ENCODE measurements at places on chromosomes 6 and 20.

DNA sequence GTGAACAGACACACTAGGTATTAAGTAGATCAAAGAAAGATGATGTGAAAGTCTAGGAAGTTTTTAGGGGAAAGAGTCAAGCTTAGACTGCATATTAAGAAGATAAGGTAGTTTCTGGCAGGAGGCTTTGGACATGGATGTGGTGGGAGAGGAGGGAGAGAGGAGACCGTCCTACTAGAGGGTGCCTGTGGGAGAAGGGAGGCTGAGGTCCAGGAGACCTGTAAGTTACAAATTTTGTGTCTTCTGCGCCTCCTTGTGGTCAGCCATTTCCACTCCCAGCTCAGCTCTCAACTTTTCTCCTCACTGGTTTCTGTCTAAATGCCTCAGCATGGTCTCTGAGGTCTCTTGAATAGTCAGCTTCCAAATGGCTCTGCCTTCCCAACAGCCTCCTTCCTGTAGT is 193.5 kb downstream of the UNC5CL start:
- no peak for DNase-seq

DNA sequence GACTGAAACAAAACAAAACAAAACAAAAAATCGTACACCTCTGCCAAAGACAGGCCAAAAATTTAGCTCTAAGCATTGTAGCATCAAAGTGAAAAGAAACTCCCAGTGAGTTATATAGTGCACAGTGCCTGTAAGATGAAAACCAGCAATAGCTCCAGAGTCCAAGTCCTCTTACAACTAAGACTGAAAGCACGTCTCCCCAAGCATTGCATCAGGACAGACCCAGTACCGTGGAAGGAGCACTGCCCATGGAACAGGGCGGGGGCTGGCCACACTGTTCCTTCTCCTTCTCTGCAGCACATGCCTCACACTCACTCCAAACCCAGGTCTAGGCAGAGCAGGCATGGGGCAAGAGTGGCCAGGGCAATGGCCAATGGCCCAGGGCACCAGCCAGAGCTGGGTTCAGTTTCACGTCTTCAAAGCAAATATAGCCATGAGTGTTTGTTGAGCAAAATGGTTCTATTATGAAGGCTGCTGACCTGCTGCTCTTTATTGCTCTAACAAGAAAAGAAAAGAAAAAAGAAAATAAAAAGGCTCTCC is 72.2 kb upstream of the PBOV1 start:
- DNase-seq = no peak

- no peak for DNase-seq
Observed at GRCh38 chr20:54345301-54345724, 130.1 kb upstream of the DOK5 start.

GRCh38 chr6:53727748-53728147 is 62.2 kb upstream of the KLHL31 start:
- no peak for DNase-seq

- DNase-seq = no peak
Observed at GRCh38 chr6:134835993-134836392, 113.9 kb downstream of the ALDH8A1 start.

- no peak for DNase-seq
Observed at GRCh38 chr6:150541576-150541975, 58.1 kb upstream of the PLEKHG1 start.

GRCh38 chr6:31945507-31946369 is at the start of gene CFB:
TSS of gene CFB (plus strand) at chr6:31946095. CDS start at chr6:31946222, 127 bp downstream.
- DNase-seq = no peak

GRCh38 chr20:39259808-39260207 is 297.7 kb downstream of the DHX35 start:
- no peak for DNase-seq

DNA sequence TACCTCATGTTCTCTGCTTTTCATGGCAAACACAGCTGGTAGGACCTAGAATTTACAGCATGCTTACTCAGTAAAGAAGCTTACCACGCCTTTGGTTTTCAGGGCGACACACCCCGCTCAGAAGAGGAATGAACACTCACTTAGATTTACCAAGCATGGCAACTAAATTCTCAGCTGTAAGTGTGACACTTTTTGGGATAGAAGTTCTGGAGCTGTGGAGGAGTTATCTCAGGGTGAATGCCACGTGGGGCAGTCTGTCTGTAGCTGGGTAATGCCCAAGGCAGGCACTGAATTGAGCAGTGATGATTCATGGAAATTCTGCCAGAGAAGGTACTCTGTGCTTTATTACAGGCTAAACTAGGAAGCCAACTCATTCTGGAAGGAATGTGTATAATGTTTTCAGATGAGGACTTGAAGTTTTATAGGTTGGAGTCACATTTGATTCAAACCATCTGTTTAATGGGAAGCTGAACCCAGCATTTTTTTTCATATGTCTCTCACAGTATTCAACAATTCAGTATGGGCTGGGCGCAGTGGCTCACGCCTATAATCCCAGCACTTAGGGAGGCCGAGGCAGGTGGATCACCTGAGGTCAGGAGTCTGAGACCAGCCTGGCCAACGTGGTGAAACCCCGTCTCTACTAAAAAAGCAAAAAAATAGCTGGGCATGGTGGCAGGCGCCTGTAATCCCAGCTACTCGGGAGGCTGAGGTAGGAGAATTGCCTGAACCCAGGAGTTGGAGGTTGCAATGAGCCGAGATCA is 3.5 kb upstream of the PRIM2 start:
- DNase-seq = no peak

DNA sequence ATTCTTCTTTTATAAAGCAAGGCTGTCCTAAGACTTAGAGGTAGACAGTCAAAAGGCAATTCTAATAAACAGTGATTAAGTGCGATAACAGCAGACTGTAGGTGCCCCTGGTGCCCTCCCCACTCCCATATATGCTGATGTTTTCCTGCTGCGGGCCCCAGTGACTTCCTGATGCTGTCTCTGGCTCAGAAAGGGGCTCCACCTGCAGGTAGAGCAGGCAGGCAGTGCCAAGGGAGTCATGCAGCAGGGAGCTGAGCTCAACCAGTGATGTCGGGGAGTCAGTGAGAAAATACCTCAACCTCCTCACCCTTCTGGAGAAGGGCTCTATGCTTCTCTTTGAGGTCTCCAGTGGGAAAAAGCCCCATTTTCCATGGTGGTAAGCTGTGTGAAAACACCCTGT is 126.7 kb upstream of the SSTR4 start:
- DNase-seq = no peak

DNA sequence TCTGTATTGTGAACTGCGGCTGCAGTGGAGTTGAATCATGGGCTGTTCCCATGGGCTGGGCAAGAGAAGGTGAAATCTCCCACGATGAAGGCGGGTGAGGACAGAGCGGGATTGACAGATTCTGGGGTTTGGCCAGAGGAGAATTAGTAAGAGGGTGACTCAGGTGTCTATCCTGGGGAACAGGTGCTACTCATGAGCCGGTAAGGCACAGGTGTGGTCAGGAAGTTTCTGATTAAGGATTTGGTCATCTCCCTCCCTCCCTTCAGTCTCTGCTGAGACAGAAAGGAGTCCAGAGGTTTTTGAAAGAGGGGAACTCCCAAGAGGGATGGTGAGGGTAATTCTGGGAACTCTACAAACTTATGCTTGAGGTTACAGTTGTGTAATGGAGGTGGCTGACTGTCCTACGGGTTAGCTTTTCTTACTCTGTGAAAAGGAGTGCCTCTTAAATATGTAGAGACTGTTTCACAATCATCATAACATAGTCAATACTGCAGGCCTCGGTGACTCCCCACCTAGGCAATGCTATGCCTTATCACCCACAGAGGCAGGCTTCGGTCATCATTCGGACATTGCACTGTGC is 31.5 kb downstream of the SERPINB1 start:
- no peak for DNase-seq

DNA sequence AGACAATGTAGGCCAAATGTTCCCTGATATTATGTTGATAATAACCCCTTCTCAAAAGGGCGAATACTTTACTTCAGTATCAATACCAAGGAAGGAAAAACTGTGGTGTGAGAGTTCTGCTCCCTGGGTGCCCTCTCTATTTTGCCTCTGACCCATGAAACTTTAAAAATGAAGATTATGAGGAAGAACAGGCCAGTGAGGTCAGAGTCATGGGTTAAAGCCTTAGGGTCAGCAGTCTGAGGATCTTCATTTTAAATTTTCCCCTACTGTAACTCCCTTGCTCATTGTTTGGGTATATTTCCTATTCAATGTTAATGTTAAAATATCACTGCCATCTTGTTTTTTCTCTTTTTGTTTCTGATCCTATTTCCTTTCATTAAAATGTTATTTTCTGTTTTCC is 47.9 kb downstream of the PRKN start:
- DNase-seq = no peak

DNA sequence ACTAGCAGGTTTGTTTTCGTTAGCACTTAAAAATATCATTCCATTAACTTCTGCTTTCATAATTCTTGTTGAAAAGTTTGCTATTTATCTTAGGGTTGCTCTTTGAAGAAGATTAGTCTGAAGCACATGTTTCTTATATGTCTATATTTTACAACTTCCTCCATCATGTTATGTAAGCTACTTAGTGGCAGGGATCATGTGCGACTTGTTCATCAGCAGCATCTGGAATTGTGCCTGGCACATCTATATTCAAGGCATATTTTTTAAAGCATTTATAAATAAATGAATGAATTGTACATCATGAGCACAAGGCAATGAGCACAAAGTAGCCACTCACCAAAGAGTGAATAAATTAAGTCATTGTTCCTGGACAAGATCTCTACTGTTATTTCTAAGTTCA is 187.2 kb upstream of the COL21A1 start:
- DNase-seq = no peak

GRCh38 chr6:5765141-5765760 is 241.5 kb downstream of the NRN1 start:
- no peak for DNase-seq

DNA sequence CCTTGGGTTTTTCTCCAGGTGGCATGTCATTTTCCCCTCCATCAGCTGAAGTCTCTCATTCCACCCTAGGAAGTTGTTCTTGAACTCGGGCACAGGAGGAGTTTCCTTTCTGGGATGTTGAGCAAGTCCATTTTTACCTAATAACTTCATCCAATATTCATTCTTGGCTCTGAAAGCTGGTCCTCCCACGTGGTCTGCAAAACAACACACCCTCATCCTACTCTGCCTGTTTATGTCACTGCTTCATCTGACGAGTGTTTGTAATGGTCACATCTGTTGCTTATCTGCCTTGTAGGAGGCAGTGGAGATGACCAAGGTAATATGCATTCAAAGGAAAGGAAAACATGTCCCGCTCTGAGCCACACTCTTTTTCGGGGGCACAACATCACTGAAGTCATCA is 41.7 kb upstream of the AIG1 start:
- DNase-seq = no peak

- no peak for DNase-seq
Observed at GRCh38 chr20:5164645-5165625, 38.1 kb downstream of the CDS2 start.

GRCh38 chr20:4836935-4837334 is 115.2 kb downstream of the PRND start:
- DNase-seq = peak; percentile 49

DNA sequence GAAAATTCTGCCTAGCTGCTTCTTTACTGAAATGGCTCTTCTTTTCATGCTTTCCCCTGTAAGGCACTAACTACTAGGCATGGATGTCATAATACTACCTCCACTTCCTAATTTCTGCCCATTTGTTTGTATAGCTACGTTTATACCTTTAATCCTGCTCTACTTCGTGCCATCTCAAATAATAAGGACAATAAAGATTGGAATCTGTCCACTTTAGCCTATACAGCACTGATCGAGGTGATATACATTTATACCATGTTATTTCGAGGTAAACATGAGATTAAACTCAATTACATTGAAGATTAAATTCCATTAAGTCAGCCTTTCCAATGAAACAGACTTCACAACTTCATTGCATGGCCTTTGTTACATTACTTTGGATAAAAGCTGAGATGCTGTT is 390.6 kb upstream of the MARCKS start:
- DNase-seq = no peak
